Astrocyte (in vitro differentiated cells and primary cell): ENCODE measurements at places on chromosomes 3 and 15.

DNA sequence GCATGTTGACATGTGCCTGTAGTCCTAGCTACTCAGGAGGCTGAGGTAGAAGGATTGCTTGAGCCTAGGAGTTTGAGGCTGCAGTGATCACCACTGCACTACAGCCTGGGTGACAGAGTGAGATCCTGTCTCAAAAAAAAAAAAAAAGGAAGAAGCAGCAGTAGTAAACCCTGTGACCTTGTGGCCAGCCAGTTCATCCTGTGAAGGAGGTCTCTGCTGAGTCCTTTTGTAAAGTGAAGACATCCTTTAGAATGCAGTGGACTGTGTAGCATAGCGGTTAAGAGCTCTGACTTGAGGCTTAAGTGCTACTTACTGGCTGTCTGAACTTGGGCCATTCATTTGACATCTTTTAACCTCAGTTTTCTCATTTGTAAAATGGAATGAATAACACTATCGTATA, 8.3 kb downstream of the EXOSC7 start:
- DNase-seq, result no peak

DNA sequence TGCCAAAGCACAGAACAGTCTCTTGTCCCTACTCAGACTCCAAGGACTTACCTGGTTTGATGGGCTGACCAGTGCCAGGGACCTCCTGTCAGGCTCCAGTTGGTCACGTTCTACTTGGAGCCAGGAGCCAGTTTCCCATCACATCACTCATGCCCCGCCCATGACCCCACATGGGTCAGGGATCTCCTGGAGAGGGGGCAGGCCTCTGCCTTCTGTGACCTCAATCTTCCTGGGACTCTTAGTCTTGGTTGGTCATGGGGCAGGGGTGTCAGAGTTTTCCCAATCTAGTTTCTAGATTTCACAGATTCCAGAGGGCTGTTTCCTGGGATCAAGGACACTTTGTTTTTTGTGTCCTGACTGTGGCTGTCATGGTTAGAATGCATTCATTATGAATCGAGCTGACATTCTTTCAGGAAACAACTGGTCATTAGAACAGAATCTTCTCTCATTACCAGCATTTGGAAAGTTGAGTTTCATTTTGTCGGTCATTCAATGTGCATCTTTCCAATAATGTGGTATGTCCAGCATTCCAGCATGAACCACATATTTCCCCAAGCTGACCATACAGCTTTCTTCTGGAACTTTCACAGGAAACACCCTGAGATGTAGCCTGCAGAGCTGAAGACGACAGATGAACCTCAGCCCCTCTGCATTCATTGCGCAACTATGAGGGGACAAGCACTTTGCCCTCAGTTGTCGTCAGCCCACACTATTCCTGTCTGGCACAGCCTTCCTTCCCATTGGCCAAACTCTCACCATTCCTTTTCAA, 19.8 kb downstream of the CYP19A1 start:
- DNase-seq, result peak; percentile 78

- no peak for DNase-seq
Measured at GRCh38 chr15:84795186-84795585, 22.0 kb upstream of the ALPK3 start.

- peak; percentile 90 for DNase-seq
Measured at GRCh38 chr3:185282696-185283373, 29.0 kb upstream of the EHHADH start.

DNA sequence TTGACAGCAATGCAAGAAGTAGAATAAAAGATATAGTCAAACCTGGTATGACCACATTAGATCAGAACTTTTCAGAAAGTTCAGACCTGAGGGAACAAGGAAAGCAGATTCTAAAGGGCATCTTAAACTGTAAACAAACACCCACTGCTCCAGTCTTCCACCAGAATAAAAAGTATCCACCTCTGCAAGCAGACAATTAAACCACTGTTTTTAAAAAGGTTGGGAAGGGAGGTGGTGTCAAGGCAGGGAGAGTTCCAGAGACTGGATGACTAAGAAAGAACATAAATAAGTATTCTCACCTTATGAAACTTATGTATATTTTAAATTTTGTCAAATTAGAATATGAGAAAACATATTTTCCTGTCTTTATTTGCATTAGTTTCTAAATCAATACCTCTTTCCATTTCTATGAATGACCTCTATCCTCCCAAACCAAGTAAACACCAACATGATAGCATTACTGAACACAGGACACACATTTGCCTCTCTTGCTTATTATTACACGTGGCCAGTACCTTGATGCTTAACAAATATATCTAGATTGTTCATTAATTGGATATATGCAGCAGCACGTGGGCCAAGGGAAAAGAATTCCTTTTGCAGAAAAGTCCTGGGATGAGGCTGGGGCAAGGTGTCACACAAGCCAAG, 31.6 kb downstream of the PIK3CB start:
- DNase-seq, result no peak

- DNase-seq, result no peak
Measured at GRCh38 chr15:67280217-67280616, 25.6 kb downstream of the IQCH start.

GRCh38 chr3:16106050-16106449, 68.4 kb upstream of the GALNT15 start:
- no peak for DNase-seq

DNA sequence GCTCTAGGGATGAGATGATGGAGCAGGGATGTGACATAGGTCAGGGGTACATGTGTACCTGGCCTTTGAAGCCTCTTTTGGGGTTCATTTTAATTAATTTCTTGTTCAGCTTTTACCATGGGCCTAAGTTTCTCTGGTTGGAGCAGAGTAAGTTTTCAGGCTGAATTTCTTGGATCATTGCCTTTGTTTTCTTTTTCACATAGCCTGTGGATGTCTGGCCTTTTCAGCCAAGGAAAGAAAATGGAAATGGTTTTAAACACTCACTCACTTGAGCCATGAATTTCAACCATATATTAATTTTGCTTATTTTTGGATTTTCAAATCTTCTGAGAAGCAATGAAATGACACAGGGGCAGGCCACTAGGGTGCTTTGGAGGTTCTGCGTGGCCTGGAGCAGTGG, 30.2 kb downstream of the CACNA1D start:
- no peak for DNase-seq

GRCh38 chr3:149292666-149293065, 40.8 kb downstream of the TM4SF18 start:
- no peak for DNase-seq

- no peak for DNase-seq
Measured at GRCh38 chr3:79769229-79769628, 1.4 kb upstream of the ROBO1 start.

- DNase-seq, result no peak
Measured at GRCh38 chr15:88894819-88895767, at the start of gene HAPLN3. HAPLN3 (minus strand) TSS chr15:88895544; CDS start chr15:88887298, 8,246 bp downstream.

GRCh38 chr3:133620066-133620784, 41.5 kb downstream of the TOPBP1 start:
- DNase-seq, result no peak

DNA sequence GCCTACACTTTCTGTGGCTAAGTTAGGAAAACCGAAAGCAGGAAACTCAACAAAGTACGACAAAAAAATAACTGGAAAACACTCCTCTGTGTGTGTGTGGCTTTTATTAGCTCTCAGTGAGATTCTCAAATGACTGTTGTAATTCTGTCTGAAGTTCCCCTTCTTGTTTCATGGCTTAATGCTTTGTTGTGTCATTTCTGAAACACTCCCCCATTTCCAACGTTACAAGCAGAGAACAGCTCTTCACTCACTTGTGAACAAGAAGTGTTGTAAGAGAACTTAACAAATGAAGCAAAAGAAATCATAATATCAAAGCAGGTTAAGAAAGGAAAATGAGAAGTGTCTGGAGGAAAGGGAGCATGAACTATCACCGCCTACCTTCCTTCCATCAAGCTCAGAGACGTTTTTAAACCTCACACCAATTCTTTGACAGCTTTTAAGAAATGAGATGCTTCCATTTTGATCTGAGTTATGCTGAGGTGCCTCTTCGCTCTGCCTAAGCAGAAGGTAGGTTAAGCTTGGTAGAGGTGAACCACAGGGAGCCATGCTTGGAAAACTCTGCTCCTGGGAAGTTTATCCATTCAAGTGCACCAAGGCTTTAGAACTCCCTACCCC, 12.4 kb upstream of the SEC62 start:
- no peak for DNase-seq

DNA sequence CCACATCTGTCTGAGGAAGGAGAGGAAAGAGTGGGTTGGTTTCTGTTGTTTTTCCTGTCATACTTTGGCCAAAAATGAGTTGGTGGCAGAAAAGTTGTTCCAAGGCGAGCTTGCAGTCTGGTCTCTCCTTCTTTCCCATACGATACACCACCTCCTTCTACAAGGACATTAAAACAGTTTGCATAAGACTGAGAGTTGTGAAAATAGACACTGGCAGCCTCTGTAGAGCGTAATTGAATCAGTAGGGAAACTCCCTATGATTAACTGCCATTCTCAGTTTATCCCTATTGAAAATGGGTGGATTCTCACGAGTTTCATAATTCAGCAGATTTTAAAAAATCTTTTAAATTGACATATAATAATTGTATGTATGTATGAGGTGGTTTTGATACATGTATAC, 3.7 kb upstream of the LSG1 start:
- no peak for DNase-seq

DNA sequence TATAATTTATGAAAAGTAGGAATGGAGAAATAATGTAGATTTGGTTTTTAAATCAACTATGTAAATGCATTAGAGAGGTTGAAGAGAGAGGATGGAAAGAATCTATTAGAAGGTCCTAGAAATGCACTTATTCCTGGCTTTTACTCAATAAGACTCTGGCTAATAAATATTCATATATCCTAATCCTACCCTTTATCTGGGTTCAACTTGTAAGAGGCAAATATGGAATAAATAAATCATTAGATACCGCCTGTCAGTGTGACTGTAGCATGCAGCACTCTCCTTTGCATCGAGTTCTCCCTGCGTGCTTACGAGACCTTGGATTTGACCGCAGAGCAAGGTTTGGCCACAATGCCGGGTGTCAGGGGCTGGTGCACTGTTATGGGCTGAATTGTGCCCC, 1156.5 kb downstream of the ROBO1 start:
- DNase-seq, result no peak

DNA sequence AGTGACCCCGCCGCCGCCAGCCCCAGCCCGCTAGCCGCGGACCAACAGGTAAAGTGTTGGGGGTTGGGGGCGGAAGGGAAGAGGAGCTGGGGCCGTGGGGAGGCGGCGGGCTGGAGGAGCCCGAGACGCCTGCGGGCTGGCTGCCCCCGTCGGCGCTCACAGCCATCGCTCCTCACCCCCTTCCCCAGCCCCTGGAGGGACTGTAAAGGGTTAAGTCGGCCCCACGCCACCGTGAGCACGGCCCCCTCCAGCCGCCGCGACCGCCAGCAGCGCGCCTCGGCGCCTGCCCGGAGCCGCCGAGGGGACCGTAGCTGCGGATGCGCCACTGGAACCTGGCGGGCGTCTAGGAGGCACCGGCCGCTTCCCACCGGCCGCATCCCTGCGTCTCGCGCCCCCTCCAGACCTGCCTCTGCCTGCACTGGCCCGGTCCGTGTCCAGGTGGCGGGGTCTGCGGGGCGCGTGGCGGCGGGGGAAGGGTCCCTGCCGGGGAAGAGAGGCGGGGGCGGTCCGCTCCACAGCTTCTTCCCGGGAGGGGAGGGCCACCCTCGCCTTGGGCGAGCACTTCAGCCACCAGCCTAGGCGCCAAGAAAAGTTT, 522 bp downstream of the MED12L start:
- DNase-seq, result peak; percentile 6

DNA sequence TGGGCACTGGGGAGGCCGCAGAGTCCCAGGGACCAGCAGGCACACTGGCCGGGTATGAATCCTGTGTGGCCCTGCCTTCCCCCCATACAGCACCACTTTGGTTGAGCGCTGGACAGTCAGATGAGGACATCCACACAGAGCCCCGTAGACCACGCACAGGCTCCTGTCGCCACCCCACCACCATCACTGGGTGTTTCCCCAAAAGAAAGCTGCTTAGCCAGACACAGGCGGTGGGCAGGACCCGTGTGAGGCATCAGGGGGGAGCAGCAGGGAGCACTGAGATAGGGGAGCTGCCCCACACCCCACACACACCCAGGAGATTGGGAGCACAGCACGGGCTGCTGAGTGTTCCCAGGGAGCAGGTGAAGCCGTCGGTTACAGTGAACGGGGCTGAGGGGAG, 42.4 kb upstream of the SLC41A3 start:
- DNase-seq, result no peak

GRCh38 chr3:47664519-47664918, 85.9 kb upstream of the CSPG5 start:
- peak; percentile 26 for DNase-seq

GRCh38 chr15:84983711-84984110, 2.1 kb downstream of the PDE8A start:
- no peak for DNase-seq
